ENCODE measurements at places on chromosomes 5 and 9.
A peak's percentile ranks its signal among the peaks of the same experiment; 100 is the strongest.

DNA sequence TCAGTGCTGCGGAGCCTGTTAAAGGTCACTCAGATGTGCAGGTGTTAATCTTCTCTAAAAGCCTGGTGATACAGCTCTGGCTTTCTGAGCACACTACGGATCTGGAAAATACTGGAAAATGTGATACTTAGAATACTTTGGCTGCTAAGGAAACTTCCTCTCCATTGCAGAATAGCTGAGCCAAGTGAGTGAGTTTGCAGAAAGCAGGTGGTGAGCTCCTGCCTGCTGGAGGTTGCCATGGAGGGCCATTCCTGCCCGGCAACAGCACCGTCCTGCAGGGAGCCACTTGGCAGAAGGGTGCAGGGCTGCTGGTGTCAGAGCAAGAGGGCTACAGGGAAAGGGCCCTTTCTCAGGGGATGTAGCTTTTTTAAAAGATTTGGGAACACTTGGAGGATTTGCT, 40.7 kb downstream of the SECISBP2 start:
- DNase-seq, result peak; percentile 41

- no peak for DNase-seq
Observed at GRCh38 chr9:69463497-69464068, 138.6 kb downstream of the ENTREP1 start.

- no peak for DNase-seq
Observed at GRCh38 chr5:132100672-132101261, 27.2 kb downstream of the CSF2 start.

- DNase-seq, result no peak
Observed at GRCh38 chr9:91817493-91818224, 132.4 kb downstream of the ROR2 start.

DNA sequence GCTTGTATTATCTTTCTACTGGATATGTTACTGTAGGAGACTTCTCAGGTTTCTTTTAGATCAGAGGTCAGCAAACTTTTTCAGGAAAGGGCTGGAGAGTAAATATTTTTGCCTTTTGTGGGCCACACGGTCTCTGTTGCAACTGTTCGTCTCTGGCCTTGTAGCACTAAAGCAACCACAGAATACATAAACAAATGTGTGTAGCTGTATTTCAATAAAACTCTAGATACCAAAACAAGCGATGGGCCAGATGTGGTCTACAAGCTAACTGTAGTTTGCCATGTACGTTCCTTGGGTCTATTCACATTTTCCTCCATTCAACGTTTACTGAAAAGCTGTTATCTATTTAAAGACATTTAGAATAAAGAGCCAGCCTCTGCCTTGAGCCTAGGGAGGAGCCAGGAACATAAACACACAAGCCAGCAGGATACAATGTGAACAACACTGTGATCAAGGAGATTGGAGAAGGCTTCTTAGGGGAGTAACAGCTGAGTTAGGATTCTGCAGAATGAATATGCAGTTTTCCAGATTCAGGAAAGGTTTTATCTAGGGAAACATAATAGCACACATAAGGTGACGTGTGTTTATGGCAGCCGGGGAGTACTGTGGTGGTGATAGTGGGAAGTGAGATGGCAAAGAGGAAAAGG, 33.0 kb upstream of the HOMER1 start:
- no peak for DNase-seq

GRCh38 chr5:158450751-158451171, 591.8 kb upstream of the CLINT1 start:
- DNase-seq, result no peak

DNA sequence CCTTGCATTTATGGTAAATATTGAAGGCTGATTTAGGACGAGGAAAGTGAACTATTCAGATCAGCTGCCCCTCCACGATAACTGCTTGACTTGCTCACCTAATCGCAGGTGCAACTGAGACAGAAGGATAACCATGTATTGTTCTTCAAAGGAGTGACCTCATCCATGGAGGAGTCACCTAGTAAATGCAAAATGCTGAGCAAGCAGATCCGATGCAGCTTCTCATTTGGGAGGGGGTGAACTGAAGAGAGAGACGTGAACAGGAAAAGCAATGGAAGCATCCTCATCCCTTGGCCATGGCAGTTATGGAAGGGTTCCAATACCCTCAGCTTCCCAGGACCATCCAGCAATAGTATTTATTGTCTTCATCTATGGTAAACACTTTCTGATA, 47.5 kb downstream of the RASGRF2 start:
- DNase-seq, result no peak

GRCh38 chr5:164060786-164061355, 555.5 kb downstream of the MAT2B start:
- no peak for DNase-seq

- DNase-seq, result no peak
Observed at GRCh38 chr5:124538191-124538590, 208.2 kb downstream of the ZNF608 start.

DNA sequence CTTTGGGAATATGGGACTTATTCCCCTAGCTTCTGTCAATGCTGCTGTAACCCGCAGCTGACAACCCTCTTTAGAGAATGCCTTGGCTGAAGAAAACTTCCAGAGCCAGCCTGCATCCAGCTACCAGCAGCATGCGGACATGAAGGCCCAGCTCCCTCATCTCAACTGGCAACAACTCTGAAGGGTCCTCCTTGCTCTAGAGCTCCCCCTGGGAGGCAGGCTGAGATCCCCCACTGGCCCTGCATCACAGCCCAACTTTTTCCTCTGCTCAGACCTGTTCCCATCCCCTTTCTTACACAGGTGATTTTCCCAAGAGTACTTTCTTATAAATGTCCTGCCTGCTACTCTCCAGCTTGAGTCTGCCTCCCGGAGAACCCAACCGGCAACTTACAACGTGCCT, 18.7 kb upstream of the WNT8A start:
- DNase-seq, result no peak

DNA sequence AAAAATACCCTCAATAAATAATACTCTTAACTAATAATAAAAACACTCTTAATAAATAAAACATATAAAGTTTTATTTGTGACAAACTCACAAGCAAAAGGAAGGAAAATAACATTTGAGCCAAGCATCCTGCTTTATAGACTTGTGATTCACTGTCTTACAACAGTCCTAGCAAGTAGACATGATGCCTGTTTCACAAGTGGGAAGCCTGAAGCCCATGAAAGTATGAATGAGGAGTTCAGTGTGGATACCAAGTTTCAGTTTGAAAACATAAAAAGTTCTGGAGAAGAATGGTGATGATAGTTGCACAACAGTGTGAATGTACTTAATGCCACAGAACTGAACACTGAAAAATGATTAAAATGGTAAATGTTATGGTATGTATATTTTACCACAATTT, 10.9 kb downstream of the HABP4 start:
- DNase-seq, result no peak

DNA sequence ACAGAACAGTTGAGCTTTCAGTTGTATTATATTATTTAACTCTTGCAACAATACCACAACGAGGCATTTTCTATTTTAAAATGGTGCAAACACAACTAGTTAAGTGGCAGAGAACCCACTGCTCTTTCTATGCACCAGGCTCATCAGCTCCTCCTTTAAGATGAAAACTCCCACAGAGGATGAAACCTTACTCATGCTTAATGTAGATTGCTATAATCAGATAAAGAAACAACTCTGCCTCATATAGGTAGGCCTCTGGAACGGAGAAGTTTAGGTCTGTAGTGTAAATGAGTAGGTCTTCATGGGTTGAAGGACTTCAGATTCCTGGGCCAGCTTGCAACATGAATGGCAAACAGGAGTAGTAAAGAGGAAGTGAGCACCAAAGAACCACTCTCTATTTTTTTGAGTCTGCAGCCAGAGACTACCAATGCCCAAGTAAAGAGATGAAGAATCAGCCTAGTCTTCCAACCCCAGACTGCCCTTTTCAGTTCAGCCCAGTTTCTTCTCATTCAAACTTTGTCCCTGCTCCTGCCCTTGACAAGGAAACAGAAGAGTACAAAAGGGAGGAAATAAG, 33.9 kb downstream of the HACD4 start:
- no peak for DNase-seq

DNA sequence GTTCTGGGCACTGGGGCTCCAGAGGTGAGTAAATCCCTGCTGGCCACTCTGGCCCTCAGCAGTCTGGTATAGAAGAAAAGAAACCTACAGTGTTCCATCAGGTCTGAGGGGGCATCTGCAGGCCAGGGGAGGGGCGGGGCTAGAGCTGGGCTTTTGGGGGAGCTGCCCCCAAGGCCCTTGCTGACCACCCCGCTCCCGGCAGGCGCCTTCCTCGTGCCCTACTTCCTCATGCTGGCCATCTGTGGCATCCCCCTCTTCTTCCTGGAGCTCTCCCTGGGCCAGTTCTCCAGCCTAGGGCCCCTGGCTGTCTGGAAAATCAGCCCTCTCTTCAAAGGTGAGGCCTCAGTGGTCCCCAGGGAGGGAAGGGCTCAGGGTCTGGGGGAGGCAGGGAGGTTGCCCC, 6.7 kb downstream of the SLC6A7 start:
- no peak for DNase-seq

DNA sequence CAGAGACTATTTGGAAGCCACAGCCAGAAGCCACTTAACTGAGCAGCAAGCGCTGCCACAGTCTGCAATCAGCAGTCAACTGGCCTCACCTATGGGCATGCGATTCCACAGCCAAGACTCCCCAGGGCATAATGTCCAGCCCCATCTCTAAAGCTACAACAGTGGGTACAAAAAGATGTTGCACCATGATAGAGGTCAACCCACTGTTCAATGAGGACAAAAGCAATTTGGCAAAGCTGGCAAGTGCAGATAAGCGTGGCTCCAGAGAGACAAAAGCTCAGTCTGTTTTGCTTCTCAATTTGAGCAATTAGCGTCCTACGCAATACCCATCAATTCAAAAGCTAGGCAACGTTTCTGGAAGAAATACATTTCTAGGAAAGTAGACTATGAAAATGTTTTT, 3.2 kb downstream of the TAS2R1 start:
- DNase-seq, result no peak

DNA sequence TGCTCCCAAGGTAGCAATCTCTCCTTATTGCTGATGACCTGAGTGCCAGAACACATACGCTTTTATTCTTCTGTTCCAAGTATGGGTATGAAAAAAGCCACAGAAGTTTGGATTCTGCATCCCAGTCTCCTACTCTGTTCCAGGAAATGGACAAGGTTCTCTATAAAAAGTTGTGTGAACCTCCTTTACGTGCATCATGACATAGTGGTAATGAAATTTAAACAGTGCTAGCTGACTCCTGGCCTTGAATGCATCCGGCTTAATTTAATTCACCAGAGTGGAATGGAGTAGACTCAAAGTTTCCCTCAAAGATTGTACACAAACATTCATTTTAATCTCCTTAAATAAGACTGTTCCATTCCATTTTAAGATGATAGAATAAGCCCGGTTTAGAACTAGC, 68.9 kb downstream of the LURAP1L start:
- DNase-seq, result no peak

DNA sequence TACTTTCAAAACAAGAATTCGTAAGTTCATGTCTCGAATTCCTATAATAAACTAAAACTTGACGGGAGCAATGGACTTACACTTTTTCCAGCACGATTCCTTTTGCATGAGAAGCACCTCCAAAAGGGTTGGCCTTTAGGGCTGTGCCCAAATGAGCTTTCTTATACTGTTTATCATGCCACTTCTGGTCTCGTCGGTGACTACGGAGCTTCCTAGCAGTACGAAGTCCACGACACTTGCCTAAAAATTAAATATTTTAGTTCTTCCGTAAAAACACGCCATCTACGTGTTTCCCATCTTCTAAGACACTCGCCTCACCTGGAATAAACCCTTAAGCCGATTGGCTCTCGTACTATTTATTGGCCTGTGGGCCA, 554 bp downstream of the RPS23 start:
- DNase-seq, result no peak

GRCh38 chr5:43073597-43074546, 33.8 kb upstream of the ANXA2R start:
- peak; percentile 69 for DNase-seq

GRCh38 chr9:75797085-75797580, 93.3 kb upstream of the PCSK5 start:
- DNase-seq, result no peak

GRCh38 chr5:36177715-36178523, 26.0 kb downstream of the SKP2 start:
- DNase-seq, result no peak

GRCh38 chr5:176492431-176492830, 44.2 kb downstream of the FAF2 start:
- DNase-seq, result no peak

- DNase-seq, result no peak
Observed at GRCh38 chr5:88886746-88887341, 3.9 kb upstream of the MEF2C start.

DNA sequence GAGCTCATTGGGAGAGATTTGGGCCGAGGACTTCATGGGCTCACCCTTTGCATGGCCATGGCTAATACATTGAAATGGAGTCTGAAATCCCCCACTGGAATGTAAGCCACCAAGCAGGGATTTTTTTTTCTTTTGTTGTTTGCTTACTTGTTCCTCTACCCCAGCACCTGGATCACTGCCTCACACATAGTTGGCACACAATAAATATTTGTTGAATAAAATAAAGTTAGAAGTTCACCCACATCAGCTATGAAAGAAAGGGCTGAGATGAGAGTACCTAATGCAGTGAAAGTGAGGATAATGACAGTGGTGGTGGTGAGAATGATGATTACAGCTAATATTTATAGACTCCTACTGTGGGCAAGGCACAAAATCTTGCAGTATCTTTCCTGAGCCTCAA, 98.1 kb upstream of the ANXA1 start:
- DNase-seq, result no peak

- DNase-seq, result no peak
Observed at GRCh38 chr5:101206534-101206933, 303.5 kb upstream of the ST8SIA4 start.

DNA sequence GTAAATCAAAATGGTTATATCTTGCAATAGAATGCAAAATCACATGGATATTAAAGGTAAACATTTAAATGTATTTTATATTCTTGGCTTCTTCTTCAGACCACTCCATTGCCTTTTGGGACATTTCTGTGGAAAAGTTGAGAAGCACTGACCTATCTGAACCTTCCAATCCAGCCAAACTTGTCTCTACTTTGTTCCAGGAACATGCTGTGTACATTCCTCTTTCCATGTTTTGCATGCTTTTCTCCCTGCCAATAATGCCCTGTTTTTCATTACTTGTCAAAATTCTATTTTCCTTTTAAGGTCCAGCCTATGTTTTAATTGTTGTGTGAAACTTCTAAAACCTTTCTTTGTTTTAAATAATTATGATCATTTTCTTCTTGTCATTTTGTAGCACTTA, 28.3 kb downstream of the JAK2 start:
- DNase-seq, result no peak

DNA sequence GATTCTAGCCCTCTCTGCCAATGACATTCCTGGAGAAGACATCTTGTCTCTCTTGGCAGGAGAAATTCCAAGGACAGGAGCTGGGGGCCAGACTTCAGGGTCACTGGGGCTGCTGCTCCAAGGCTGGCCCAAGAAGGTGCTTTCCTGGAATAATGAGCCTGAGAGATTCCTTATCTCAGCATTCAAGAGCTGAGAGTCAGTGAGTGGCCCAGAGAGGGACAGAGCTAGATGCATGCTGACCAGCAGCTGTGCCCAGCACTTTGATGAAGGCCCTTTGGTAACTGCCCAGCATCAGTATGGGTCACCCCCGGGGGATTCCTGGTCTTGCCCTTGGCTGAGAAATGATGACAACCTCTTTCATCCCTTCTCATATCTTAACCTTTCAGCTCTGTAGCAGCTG, 47.7 kb upstream of the CTNNA1 start:
- no peak for DNase-seq

GRCh38 chr5:91281401-91281800, 101.7 kb downstream of the ARRDC3 start:
- DNase-seq, result no peak

Data from activated CD8-positive, alpha-beta memory T cell treated with anti-CD3 and anti-CD28 coated beads, Interleukin-2, amount 10 ng/mL, durations not matched to agents 7 days and 5 days (primary cell).